ENCODE measurements at places on chromosomes 6 and 20.

DNA sequence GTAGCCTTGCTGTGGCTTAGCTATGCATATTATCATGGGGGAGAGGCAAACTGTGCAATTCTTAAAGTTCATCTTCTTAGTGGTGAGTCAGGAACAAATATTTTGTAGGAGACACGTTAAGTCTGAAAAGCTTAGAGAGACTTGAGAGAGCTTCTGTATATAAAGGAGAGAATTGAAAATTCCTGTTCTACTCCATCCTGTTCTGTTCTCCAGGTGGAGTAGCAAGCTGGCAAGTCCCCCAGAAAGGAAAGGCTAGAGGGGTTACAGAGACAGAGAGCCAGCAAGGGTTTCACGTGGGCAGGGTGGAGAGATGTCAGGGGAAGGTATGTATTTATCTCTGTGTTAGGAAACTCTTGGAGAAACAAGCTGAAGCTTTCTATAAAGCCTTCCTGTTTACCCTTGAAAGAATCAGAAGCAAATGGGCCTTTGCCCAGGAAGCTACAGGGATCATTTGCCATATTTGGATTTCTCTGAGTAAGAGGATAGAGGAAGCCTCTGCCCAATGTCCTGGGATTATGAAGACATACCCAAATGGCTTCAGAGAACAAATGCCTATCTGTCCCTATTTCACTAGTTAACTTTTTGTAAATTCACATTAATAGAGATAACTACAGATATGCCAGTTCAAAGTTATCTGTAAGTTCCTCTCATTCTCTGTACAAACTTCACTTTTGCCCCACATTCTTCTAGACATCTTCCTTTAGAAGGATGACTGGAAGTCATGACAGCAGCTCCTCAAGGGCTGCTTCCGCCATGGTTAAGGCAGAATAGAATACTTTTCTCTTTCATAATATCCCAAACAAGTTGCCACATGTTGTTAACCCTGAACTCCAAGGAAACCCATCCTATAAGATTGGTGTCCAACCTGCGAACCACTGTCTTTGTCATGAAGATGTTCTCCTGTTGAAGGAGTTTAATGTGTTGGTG lies 126.7 kb upstream of the NEDD9 start:
- no peak for DNase-seq

- DNase-seq, result no peak
These were observed 491.4 kb upstream of the POU3F2 start for GRCh38 chr6:98343004-98343403.

DNA sequence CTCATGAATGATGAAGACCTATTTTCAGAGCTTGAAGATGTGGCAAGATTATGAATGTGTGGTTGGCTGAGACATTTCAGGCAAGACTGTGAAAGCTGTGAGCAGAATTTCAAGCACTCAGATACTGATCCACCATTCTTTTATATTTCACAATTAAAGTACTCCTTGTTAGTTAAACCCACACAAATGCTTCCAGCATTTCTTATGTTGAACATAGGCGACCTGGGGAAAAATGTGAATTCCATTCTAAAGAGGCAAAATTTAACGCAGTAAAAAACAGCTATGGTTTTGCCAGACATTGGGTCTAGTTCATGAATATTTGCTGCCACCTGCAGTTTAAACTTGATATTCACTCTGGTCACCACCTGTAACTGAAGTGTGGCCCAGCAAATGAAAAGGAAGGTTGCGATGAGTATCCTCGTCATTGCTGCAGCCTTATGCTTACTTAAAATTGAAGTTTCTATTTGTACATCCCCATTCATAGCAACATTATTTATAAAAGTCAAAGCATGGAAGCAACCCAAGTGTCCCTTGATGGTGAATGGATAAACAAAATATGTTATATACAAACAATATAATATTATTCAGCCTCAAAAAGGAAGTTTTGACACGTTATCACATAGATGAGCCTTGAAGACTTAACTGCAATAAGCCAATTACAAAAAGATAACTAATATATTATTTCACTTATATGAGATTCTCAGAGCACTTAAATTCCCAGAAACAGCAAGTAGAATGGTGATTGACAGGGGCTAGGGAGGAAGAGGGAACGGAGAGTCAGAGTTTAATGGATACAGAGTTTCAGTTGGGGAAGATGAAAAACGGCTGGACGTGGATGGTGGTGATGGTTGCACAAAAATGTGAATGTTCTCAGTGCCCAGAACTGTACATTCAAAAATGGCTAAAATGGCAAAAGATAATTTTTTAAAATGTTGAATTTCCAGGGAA lies 32.4 kb upstream of the FAM184A start:
- peak; percentile 13 for DNase-seq

- DNase-seq, result no peak
These were observed 200.0 kb downstream of the ZMYND8 start for GRCh38 chr20:47156301-47157137.

- no peak for DNase-seq
These were observed 433.5 kb downstream of the PRKN start for GRCh38 chr6:162294029-162294428.

DNA sequence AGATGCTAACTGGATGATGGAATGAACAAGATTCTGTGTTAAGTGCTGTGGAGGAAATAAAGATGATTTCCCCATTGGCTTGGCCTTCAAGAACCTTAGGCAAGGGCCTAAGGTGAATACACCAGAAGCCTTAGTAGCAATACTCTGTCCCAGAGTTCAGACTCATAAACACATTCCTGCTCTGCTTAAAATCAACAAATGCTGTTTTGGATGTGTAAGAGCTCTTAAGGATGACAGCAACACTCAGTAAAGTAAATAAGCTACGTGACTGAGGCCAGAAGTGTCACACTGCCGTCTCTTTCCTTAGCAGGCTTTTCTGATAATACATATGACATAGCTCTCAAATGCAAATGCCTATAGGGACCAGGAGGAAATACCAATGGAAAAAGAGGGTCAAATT lies 90.6 kb downstream of the EYA2 start:
- no peak for DNase-seq

- DNase-seq, result no peak
These were observed 42.5 kb downstream of the SLC2A4RG start for GRCh38 chr20:63782051-63782471.

DNA sequence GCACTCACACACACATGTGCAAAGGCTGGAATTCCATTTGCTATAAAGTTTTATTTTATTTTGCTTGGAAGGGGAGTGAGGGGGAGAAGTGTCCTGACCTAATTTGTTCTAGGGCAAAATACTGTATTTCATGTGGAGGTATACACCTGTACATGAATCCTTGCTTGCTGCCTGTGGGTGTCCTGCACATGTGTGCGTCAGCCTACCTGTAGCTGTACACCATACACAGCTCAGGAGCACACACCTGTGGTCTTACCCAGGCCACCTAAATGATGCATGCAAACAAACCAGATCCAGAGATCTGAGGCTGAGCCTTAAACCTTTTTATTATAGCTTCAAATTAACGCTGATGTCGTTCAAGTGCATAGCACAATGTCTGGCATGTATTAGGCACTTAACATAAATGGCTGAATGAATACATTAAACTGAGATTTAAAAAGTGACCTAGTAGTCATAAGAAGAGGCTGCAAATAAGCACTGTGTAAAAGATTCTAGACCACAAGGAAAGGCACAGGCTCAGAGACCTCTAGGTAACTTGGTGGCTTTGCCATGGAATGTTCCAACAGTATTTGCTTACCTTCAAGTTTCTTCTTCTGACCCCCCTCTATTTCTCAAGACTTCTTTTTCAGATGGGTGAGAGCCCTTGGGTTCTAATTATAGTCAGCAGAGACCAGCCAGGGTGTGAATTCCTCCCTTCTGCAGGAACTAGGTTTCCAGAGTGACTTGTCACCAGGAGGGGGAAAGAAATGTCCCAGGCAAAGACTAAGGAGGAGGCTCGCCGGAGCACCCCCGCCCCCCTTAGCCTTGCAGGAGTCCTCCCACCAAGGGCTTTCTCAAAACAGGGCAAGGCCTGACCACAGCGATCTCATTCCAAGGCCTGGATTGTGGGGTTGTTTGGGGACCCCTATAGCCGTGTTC lies 13.4 kb downstream of the FOXC1 start:
- DNase-seq, result no peak

- DNase-seq, result no peak
These were observed 172.3 kb upstream of the CDYL start for GRCh38 chr6:4603856-4604369.

GRCh38 chr6:13527671-13528056 lies 40.3 kb upstream of the GFOD1 start:
- no peak for DNase-seq

GRCh38 chr6:104381907-104382306 lies 477.8 kb downstream of the HACE1 start:
- no peak for DNase-seq

DNA sequence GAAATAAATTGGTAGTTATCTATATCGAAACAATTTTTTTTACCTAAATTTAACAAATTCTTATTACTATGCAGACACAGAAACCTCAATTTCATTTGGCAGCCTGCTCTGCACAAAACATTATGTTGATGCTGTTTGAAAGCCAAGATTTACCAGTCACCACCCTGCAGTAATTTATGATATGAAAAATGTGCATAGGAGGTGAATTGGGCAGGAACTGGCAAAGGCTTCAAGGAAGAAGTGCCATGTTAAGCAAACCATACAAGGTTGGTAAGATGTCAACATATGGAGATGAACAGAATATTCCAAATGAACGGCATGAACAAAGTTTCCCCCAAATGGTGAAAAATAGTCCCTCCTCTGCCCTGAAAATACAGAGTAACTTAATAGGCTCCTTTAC lies 54.2 kb upstream of the TAB2 start:
- DNase-seq, result no peak

DNA sequence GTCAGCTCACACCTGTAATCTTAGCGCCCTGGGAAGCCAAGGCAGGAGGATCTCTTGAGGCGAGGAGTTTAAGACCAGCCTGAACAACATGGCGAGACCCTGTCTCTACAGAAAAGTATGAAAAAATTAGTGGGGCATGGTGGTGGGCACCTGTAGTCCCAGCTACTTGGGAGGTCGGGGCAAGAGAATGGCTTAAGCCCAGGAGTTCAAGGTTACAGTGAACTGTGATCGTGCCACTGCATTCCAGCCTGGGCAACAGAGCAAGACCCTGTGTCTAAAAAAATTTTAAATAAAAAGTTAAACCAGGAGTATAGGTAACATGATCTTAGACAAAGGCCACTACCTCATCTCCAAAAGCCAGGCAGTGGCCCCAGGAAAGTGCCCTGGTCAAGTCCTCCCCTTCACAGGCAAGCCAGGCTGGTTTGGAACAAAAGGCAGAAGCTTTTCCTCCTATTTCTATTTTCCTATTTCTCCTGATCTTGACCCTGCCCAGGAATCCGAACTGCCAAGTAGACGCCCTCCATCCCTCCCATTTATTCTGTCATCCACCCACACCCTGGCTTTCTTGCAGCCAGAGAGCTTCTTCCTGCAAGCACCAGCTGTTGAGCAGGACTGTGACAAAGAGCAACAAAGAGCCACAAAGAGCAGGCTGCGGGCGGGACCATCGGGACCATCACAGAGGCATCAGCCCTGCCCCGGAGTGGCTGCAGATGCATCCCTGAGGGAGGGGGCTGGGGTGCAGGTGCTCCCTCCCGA lies 149.9 kb upstream of the AFDN start:
- no peak for DNase-seq

DNA sequence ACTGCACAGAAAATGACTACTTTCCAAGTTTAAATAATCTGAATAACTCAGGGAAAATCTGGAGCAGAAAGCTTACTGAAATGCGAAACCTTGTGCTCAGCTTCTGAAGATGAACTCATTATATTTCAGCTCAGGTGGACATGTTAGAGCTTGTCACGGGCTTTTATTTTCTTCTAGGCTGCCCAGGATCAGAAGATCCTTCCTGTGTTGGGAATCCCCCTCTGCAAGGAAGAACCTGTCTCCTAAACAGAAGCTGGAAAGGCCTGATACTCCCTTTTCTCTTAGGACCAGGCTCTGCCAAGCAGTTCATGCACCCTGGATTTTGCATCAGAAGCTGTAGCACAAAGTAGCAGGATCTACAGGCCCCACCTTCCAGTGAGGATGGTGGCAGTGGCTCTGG lies 5.1 kb upstream of the SLC2A12 start:
- DNase-seq, result no peak

DNA sequence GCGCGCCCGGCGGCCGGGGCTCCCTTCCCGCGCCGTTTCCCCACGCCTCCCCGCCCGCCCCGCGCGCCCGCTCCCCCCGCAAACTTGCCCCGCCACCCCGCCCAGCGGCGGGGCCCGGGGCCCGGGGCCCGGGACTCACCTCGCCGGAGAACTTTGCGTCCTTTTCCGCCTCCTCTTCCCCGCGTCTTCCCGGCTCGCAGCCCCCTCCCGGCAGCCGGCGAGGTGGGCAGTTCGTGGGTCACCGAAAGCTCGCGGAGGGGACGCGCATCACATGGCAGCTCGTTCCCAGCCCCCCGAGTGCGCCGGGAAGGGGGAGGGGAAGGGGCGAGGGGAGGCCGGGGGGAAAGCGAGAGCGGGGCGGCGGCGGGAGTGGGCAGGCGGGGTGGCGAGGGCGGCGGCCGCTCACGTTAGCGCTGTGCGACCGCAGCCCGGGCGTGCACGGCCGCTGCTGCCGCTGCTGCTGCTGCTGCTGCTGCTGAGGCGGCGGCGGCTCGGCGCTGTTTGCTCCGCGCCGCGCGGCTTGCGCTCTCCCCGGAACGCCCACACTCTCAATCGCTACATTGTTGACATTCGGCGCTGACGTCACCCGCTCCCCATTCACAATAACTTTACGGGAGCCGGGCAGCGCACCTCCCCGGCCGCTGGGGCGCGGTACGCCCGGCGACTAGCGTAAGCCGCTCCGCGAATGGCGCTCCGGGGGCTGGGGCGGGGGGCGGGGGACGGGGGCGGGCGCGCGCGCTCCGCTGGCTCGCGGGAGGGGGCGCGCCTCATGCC lies at the start of gene BACH2:
BACH2 (minus strand) TSS at position 503 of the 774 bp plus-strand sequence. CDS start 287,999 bp downstream, outside the sequence.
- peak; percentile 78 for DNase-seq

DNA sequence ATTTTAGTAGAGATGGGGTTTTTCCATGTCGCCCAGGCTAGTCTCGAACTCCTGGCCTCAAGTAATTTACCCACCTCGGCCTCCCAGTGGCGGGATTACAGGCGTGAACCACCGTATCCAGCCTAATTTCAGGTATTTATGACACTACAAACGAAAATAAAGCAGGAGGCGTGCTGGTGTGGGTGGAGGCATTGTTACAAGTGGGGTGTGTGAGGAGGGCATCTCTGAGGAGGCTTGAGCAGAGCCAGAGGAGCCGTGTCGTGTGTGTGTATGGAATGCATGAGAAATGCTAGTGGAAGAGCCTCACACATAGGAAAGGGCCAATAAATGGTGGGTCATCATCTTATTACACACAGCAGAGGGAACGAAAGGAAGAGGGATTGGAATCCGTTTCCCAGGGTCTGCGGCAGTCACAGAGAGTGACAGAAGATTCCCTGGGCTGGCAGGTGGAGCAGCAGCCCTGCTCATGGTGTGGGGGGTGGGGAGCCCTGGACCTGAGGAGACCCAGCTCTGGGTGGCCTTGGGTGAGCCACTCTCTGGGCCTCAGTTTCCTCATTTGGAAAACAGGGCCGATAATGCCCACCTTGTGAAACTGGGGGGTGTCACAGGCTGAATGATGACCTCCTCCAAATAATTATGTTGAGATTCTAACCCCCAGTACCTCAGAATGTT lies 17.2 kb upstream of the PEDS1 start:
- DNase-seq, result no peak

GRCh38 chr6:7425808-7426190 lies 36.2 kb downstream of the RIOK1 start:
- no peak for DNase-seq

GRCh38 chr20:20204256-20204655 lies 151.9 kb downstream of the CFAP61 start:
- no peak for DNase-seq

GRCh38 chr6:33668914-33669313 lies 42.6 kb downstream of the UQCC2 start:
- DNase-seq, result no peak

- no peak for DNase-seq
These were observed 106.3 kb upstream of the FOXA2 start for GRCh38 chr20:22690616-22691179.

- no peak for DNase-seq
These were observed 59.2 kb downstream of the RBM38 start for GRCh38 chr20:57450419-57450818.
